Caco-2 (cell line): ENCODE measurements at places on chromosomes 3 and 15. TPM values are rescaled to one million over a fixed set of nuclear protein-coding genes. Genes with fewer than 3 reads are reported as not detected.

- DNase-seq, result peak; percentile 84
These were observed 7.9 kb upstream of the CYP11A1 start for GRCh38 chr15:74375303-74375693.

DNA sequence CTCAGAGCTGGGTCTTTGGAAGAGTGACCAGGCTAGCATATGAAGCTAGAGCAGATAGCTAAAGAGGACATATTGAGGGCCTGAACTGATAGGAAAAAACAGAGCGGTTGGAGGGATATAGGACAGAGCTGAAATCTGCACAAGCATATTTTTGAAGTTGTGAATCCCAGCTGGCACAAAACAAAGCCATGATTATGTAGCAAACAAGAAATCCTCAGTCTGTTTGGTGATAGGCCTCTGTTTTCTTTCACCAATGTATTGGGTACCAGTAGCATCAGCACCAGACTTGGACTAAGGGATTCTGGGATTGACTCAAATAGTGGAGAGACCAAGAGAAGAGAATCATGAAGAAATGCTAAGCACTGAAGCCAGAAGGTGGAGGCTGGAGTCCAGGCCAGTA is 151.0 kb downstream of the FAM43A start:
- DNase-seq, result no peak

DNA sequence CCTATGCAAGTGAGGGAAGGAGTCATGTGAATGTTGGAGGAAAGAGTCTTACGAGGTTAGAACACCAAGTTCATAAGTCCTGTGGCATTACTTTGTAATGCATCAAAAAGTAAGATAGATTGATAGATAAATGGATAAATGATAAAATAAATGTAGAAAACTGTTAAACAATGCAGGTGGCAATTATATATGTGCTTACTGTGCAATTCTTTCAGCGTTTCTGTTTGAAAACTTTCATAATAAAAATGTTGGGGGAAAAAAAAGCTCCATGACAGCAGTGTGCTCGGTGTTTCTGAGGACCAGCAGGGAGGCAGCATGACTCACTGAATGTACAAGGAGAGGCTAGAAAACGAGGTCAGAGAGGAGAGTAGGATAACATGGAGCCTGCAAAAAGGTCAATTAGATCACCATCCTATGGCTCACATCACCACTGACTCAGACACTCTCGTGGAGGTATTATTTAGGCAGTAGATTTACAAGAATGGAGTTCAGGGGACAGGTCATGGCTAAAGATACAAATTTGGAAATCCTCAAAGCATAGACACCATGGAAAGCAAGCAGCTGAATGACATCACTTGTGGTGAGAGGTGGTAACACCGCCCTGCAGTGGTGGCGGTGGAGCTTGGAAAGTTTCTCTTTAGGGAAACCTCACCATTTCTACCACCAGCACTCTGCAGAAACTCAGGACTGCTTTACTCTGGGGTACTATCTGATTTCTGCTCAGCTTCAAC is 219.8 kb downstream of the CTNNB1 start:
- DNase-seq, result no peak

GRCh38 chr3:185363662-185364203 is 797 bp downstream of the MAP3K13 start:
- no peak for DNase-seq

- no peak for DNase-seq
These were observed 16.9 kb upstream of the IFT57 start for GRCh38 chr3:108239082-108239481.

DNA sequence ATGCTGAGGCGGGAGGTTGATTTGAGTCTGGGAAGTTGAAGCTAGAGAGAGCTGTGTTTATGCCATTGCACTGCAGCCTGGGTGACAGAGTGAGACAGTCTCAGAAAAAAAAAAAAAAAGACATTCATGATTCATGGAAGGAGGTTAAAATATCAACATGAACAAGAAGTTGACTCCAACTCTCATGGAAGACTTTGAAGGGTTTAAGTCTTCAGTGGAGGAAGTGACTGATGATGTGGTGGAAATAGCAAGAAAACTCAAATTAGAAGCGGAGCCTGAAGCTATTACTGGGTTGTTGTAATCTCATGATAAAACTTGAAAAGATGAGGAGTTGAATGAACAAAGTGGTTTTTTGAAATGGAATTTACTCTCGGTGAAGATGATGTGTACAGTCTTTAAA is 491.8 kb downstream of the SQOR start:
- DNase-seq, result no peak

DNA sequence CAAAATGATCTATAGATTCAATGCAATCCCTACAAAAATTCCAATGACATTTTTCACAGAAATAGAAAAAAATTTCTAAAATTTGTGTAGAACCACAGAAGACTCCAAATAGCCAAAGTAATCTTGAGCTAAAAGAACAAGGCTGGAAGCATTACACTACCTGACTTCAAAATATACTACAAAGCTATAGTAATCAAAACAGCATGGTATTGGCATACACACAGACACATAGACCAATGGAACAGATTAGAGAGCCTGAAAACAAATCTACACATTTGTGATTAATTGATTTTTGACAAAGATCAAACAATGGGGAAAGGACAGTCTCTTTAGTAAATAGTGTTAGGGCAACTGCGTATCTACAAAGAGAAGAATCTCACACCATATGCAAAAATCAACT is 45.3 kb upstream of the RYK start:
- DNase-seq, result no peak

DNA sequence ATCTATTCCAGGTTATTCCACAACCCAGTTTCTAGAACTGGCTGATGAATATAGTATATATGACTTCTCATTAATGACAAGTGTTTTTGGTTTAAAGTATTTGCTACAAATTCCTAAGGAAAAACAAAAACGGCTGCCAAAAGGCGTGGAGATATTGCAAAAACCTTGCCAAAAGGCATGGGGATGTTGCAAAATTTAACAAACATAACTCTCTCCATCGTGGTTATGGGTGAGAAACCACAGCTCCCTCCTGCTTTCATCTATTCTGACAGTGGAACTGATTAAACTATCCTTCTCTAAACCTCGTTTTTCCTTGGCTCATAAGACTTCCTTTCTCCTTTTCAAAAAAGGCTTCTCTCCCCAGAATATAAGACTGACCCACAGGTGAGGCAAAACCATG is 342.0 kb upstream of the PDZRN3 start:
- DNase-seq, result no peak

GRCh38 chr15:84990507-84990906 is 8.9 kb downstream of the PDE8A start:
- DNase-seq, result no peak

DNA sequence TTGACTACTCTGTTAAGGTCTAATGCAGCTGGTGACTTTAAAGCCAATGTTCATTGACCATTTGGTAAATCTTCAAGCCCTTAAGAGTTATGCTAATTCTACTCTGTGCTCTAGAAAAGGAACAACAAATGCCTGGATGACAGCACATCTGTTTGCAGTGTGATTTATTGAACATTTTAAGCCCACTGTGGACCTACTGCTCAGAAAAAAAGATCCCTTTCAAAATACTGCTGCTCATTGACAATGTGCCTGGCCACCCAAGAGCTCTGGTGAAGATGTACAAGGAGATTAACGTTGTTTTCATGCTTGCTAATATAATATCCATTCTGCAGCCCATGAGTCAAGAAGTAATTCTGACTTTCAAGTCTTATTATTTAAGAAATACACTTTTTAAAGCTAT is 110.8 kb downstream of the TBC1D5 start:
- DNase-seq, result no peak

DNA sequence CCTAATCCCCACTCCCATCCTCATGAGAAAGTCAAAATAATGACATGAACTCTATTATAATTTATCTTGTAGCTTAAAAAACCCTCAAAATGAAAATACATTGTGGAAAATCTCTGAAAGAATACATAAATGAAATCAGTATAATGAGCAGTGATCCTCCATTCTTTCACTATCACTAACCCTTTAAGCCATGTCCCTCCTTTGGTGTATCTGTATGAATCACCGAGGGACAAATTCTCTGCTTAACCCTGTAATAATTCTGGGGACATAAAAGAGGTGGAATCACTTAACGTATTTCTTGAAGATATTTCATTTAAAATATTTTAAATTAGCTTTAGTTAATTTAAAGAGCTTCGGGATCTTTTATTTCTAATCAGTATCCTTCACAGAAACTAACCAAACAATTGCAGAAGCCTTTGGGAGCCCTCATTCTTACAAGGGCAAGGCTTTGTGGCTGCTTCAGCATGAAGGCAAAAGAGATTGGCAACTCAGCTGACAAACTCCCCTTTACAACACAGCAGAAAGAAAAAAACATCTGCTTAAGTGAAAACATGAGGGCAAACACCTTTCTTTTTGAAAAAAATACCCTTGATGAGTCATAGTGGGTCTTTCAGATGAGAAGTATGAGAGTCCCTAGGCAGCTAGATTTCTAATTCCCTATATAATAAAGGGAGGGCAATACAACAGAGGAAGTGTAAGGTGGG is 44.0 kb upstream of the ALCAM start:
- DNase-seq, result no peak

DNA sequence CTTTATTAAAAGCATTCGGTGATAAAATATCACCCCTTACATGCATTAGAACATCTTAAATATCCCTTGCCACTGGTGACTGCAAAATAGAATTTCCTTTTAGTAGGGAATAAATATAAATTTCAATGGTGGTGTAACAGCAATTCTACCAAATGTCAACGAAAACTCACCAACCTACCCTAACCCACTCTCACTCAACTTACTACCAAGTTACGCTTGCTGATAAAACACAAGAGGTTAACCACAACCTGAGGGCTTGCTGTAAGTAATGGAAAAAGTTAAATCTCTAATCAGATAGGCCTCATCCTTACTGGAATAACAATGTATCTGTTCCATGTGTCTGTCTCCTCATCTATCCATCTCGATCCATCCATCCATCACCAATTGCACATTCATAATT is 274.7 kb downstream of the FOXP1 start:
- no peak for DNase-seq

DNA sequence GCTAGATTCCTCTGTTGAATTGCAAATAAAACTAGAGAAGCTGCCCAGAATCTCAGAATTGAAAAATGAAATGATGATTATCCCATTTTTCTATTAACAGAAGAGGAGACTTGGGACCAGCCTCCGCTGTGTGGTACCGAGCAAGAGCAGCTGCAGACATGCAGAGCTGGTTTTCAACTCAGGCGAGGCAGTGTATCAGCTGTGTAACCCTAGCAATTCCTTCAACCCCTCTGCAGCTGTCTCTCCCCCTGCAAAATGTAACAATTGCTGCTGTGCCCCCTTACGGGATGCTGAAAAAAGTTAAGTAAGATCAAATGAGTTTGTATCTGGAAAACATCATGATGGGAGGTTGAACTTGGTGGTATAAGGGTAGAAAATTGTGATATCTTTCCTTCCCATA is 98.5 kb upstream of the C3orf80 start:
- no peak for DNase-seq

- DNase-seq, result no peak
These were observed 2.1 kb downstream of the TNK2 start for GRCh38 chr3:195905970-195906864.

GRCh38 chr3:278300-279064 is 81.9 kb downstream of the CHL1 start:
- DNase-seq, result no peak

DNA sequence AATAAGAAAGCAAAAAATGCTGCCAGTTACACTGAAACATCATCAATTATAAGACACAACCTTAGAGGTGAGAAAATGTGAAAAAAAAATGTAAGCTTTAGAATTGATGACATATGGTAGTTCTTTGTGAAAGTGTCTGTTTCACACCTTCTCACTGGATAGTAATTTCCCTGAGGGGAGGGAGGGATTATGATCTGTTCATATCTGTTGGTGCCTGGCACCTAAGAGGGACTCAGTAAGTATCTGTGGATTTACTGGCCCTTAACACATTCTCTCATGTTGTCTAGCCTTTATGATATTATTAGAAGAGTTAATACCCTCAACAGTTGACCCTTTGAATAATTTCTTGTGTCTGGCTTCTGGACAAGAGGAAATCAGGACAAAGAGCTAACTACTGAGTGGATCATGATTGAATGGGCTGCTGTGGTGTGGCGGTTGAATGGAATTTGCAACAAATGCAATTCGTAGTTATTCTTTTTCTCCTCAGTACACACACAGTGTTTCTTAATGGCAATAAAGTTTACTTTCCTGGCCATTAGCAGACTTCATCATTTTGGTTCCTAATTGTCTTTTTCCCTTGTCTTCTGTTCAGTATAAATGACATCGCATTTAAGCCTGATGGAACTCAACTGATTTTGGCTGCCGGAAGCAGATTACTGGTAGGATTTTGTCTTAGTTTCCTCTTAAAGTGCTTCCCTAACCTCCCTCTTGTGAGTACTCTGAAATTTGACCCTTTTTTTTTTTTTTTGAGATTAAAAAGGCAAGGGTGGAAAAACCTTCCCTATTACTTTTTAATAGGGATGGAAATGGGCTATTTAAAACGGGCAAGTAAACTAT is 9.5 kb downstream of the IFT122 start:
- no peak for DNase-seq

DNA sequence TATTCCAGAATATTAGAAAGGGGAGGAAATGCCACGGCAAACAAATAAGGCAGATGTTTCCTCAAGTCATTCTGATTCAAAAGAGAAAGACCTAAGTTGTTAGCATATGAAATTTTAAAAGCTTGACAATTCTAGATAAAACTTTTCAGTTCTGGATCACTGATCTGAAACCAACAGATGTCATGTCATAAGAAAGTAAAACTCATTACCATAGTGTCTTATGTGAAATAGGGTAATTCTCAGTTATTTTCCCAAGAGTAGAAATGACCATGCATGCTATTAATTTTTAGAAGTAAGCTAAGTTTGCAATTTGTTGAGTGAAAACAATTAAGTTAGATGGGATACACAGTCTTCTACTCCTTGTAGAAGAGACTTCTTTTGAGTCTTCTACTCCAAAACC is 630.3 kb downstream of the NAALADL2 start:
- no peak for DNase-seq

The AMOTL2 gene
- 220 and 271 TPM in 2 replicates for total RNA-seq

The BCL2A1 gene
- not detected in 2 replicates for total RNA-seq

The ADGRG7 gene
- 2.9 and 4.2 TPM in 2 replicates for total RNA-seq

The CACNA2D3 gene
- 0.39 TPM in 1 of 2 replicates, not detected in the other for total RNA-seq

The PAK6 gene
- 19.9 and 20.7 TPM in 2 replicates for total RNA-seq

The ATP1B3 gene
- 155 and 189 TPM in 2 replicates for total RNA-seq

The LRRC28 gene
- total RNA-seq, result 15.2 and 17.8 TPM in 2 replicates

The NRROS gene
- total RNA-seq, result 1.5 and 2.0 TPM in 2 replicates

The REC114 gene
- not detected in 2 replicates for total RNA-seq

The NIPA2 gene
- total RNA-seq, result 85.3 and 89.4 TPM in 2 replicates

The VGLL3 gene
- 8.2 and 10.4 TPM in 2 replicates for total RNA-seq
